ENCODE measurements at places on chromosomes 3 and 15.
A peak's percentile ranks its signal among the peaks of the same experiment; 100 is the strongest.

DNA sequence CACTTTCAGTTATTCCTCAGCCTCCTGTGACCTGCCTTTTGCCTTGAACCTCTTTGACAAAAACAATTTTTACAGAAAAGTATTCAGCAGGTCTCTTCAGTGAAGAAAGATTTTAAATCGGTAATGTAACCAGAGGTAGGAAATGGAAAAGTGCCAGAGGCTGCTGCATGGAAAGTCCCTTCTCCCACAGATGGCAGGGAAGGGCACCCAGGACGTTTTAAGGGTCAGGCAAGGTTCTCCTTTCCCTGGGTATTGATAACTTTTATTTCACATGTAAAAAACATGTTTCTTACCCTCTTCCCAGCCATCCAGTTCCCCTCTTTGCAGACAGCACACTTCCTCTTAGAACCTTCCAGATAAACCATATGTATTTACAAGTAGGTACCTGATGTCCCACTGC is 185.6 kb downstream of the OR4M2 start:
- no peak for DNase-seq

DNA sequence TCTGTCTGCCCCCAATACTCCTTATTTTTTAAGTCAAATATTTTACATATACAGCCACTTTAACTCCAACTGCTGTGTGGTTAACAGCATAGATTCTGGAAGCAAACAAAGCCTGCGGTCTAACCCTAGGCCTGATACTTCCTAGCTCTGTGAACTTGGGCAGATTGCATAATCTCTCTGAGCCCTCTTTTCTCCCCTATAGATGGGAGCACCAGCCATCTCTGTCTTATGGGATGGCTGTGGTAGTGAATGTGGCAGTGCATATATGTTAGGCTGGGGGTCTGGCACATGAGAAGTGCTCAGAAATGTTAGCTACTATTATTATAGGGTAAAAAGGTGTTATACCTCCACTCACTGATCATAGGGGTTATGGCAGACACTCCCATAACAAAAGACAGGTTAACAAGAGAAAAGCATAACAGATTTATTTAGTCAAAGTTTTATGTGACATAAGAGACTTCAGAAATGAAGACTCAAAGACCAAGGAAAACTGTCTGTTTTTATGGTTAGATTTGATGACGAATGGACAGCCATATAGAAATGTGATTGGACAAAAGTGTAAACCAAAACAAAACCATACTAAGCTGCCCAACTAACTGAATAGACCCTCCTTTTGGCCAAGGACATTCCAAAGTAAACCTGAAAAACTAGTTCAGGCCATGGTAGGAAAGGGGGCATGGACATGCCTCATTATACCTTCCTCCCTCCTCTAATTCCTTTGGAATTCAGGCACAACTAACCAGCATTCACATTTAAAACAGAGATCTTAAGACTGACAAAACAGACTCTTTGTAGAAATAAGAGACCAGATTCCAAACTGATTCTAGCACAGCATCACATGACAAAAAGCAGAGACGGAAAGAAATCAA is 53.9 kb upstream of the DAZL start:
- no peak for DNase-seq

DNA sequence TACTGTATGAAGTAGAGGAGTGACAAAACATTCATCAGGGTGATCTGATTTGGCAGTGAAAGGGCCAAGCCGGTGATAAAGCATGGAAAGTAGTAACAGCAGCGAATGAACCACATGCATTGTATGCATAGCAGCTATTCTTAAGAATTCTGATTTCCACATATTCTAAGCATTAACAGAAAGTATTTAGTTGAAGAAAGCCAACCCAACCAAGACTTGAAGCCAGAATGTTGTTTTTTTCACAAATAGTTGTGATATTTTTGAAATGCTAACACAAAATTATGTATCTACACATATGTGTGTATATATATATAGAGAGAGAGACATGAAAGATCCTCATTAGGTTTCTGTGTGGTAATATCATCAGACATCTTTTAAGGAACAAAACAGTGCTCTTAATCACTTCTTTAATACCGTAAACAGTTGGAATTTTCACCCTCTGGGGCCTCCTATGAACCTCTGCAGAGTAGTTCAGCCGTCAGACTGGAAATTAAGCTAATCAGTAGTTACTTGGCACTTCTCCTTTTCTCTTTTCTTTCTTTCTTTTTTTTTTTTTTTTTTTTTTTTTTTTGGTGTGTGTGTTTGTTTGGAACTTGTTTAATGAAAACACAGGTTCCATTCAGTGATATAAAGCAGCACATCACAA is 139.6 kb downstream of the CMSS1 start:
- no peak for DNase-seq

DNA sequence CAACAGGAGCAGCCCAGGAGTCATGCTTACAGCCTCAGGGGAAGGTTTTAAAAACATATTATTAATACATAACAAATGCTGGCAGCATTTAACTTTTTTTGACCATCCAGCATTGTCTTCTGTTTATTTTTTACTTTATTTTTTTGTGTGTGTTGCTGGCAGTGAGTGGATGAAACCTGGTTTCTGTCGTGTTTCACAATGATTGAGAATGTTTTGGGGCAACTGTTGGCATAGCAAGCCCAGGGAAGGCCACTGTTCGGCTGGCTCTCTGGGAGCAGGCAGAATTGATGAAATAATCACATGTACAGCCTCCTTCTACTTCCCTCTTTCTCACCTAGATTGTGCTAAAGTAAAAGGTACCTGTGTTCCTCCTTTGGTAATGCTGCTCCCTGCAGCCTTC is 190.2 kb downstream of the NR1D2 start:
- DNase-seq, result no peak

GRCh38 chr3:184508938-184509337 is 52.6 kb upstream of the EPHB3 start:
- DNase-seq, result no peak

GRCh38 chr3:63921741-63922482 is 9.7 kb upstream of the SCAANT1 start:
- no peak for DNase-seq

DNA sequence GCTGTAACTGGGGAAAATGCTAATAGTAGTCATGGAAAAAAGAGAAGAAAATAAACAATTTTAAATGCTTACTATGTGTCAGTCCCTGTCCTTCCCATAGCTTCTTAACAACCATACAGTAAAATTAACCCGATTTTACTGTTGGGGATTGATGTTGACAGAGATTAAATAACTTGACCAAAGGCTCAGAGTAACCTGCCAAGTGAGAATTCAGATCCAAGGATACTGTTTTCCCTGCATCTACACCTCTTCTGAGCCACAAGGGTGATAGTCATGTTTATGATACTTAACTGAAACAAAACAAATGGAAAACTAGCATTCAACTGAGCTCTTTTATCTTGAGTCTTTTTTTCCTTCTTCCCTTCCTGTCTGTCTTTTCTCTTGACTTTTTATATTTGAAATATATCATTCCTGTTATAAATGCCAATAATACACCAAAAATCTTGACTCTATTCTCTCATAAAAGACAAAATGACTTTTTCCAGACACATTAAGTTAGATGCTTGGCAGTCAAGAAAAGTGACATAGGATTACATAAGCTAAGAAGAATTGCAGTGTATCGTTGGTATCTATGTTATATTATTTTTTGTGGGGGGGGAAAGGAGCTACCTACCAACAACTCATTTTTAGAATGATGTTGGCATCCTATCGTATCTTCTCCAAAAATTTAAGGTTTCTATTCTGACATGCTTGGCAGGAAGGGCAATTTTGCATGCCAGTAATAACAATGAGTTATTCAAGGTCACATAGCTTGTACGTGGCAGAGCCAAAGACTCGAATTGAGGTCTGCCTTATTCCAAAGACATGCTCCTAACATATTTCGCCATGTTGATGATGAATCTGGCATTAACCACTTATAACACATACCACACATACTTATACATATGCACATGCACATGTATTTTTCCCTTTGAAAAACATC is 306.6 kb upstream of the KCNH8 start:
- no peak for DNase-seq

GRCh38 chr3:57143886-57144459 is 21.2 kb downstream of the IL17RD start:
- DNase-seq, result no peak

DNA sequence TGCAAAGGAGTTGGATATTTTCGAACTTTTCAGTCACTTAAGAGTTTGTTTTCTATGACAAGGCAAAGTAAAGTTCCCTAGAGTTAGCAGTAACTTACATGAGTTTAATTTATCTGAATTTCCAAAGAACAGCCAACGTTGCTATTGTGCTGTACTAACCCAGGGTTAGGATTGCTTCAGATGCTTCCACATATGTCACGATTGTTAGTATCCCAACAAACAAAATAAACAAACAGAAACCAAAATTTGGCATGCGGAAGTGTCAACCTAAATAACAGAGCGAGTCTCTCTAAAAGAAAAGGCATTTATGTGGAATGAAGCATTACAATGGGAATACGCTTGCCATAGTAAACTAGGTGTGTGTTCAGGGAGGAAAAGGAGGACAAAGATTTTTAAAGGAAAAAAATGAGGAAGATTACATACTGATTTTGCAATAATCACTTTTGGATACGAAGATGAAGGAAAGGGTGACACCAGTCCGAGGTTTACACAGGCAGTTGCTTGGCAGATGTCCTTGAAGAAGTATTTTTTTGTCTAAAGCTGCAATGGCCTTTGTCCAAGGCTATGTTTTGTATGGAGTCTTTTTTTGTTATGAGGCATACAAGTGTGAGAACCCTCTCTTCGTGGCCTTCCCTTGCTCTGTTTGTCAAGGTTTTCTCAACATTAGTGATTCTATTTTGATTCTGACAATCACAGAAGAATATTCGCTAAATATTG is 267.9 kb downstream of the GABRG3 start:
- no peak for DNase-seq

DNA sequence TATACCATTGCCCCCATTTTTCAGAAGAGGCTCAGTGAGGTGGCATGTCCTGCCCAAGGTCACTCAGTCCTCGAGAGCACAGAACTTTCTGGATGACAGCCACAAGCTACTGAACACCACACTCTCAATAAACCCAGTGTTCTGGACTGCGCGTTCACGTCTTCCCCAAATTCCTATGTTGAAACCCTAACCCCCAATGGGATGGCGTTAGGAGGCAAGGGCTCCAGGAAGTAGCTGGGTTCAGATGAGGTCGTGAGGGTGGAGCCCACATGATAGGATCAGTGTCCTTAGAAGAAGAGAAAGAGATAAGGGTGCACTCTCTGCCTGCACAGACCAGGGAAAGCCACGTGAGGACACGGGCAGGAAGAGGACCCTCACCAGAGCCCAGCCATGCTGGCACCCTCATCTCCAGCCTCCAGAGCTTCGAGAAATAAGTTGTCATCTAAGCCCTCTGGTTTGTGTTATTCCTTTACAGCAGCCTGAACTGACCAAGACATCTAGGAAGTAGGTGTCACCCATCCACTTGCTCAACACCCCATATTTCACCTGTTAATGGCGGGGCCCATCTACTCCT is 324.0 kb downstream of the UACA start:
- DNase-seq, result peak; percentile 57

GRCh38 chr3:128068156-128068620 is 16.0 kb downstream of the SEC61A1 start:
- DNase-seq, result peak; percentile 78

- DNase-seq, result no peak
These were observed 21.9 kb upstream of the THSD4 start for GRCh38 chr15:71093054-71094024.

DNA sequence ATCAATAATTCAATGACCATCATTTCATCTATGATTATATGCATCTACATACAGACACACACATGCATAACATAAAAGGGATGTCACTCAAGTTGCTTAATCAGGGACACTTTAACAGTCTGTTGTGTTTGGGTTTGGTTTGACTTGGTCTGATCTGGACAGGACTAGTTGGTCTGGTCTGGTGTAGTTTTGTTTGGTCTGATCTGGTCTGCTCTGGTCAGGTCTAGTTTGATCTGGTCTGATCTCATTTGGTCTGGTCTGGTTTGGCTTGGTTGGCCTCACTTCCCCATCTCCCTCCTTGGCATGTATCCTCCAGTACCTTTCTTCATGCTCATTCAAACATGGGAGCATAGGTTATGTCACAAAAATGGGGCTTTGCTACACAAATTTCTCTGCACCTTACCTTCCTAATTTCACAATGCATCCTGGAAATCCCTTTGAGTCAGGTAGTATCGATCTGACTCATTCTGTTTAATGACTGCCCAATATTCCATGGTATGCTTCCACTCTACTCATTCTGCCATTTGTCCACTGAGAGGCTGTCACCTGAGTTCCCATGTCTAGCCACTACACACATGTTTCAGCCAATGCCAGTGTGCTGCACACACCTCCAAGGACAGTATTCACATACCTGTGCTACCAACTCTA is 73.0 kb upstream of the TPM1 start:
- no peak for DNase-seq

DNA sequence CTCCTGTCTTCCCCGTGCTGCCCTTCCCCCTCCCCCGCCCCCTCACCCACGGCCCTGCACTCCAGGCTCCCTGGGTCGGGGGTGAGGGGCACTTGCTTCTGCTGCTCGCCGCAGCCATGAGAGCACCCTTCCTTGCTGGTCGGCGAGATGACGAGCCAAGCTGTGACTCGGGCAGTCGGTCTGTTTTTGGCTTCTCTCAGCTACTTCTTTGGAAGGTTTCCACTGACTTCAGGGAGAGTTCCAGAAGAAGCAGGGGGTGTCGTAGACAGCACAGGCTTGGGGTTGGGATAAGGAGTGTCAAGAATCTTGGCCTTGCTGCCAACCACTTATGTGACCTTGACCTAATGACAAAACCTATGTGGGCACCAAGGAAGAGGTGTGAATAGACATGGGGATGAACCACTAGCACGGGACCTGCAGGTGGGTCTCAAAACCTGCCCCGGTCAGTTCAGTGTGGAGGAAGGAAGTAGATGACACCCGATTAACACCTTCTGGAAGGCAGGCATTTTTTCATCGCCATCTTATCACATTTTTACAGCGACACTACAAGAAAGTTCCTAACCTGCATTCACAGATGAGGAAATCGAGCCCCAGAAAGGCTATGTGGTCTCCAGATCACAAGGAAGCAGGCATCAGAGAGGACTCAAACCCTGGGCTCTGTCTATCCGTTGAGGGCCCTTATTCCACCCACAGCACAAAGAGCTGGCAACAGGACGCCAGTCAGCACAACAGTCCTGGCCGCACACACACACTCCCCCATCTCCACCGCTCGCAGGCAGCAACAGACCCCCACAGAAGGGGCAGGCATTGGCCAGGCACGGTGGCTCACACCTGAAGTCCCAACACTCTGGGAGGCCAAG is 120.9 kb downstream of the LIPC start:
- no peak for DNase-seq

- no peak for DNase-seq
These were observed 1097.8 kb downstream of the NAALADL2 start for GRCh38 chr3:175956964-175957363.

GRCh38 chr3:52420388-52420787 is 24.5 kb downstream of the SEMA3G start:
- no peak for DNase-seq

DNA sequence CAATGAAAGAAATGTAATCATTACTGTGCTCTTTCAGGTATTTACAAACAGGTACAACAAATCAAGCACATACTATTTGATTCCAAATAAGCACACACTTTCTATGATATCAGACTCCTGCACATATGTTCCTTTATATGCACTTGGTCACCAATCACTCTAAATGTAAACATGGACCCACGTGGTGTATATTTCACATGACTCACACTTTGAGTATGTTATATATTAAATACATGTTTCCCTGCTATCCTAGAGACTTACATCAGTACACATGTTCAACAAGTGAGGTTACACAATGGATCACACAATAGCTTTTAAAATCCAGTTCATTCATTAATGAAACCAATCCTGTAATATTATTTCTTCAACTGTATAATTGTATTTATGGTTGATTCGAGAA is 683.5 kb downstream of the NR2F2 start:
- no peak for DNase-seq

GRCh38 chr3:127598841-127599570 is 795 bp downstream of the MCM2 start:
- DNase-seq, result peak; percentile 17

- no peak for DNase-seq
These were observed 32.3 kb downstream of the CBLB start for GRCh38 chr3:105836533-105836932.
